Colonic mucosa (tissue), 4 donors: ENCODE measurements at places on chromosomes 2 and 18. TPM values are rescaled to one million over a fixed set of nuclear protein-coding genes. Genes with fewer than 3 reads are reported as not detected.

COL4A4 gene
- total RNA-seq, result 0.40 TPM

PIKFYVE gene
- total RNA-seq, result 14.6 TPM

ADCYAP1 gene
- 0.48 TPM for total RNA-seq

RUFY4 gene
- total RNA-seq, result not detected

TFCP2L1 gene
- 54.2 TPM for total RNA-seq

SRD5A2 gene
- not detected for total RNA-seq

SPR gene
- 129 TPM for total RNA-seq

DYSF gene
- total RNA-seq, result 2.4 TPM

ASPRV1 gene
- 0.40 TPM for total RNA-seq

SLC40A1 gene
- total RNA-seq, result 183 TPM

UPP2 gene
- total RNA-seq, result not detected

RSAD2 gene
- total RNA-seq, result 4.7 TPM

SPIRE1 gene
- total RNA-seq, result 9.0 TPM

PNO1 gene
- total RNA-seq, result 9.9 TPM

TUBA3D gene
- not detected for total RNA-seq

CRYGB gene
- total RNA-seq, result not detected

CCDC85A gene
- 0.42 TPM for total RNA-seq

EMX1 gene
- 1.1 TPM for total RNA-seq

RPIA gene
- 26.1 TPM for total RNA-seq

DSC3 gene
- 0.27 TPM for total RNA-seq

MC4R gene
- not detected for total RNA-seq

WDR7 gene
- total RNA-seq, result 21.2 TPM

POTEE gene
- 0.11 TPM for total RNA-seq

PAX8 gene
- total RNA-seq, result 1.1 TPM

LHCGR gene
- total RNA-seq, result not detected
